ENCODE measurements at places on chromosomes 7 and 10. TPM values are rescaled to one million over a fixed set of nuclear protein-coding genes. Genes with fewer than 3 reads are reported as not detected.

GRCh38 chr10:7787150-7787856 lies 490 bp downstream of the KIN start:
- peak; percentile 23 for DNase-seq

GRCh38 chr10:123571978-123572377 lies 94.2 kb upstream of the GPR26 start:
- DNase-seq: no peak

GRCh38 chr7:22301790-22302189 lies 55.2 kb downstream of the RAPGEF5 start:
- DNase-seq: no peak

GRCh38 chr10:123786896-123787295 lies 104.7 kb downstream of the CPXM2 start:
- no peak for DNase-seq

GRCh38 chr10:88271761-88272543 lies 311.2 kb downstream of the RNLS start:
- no peak for DNase-seq

DNA sequence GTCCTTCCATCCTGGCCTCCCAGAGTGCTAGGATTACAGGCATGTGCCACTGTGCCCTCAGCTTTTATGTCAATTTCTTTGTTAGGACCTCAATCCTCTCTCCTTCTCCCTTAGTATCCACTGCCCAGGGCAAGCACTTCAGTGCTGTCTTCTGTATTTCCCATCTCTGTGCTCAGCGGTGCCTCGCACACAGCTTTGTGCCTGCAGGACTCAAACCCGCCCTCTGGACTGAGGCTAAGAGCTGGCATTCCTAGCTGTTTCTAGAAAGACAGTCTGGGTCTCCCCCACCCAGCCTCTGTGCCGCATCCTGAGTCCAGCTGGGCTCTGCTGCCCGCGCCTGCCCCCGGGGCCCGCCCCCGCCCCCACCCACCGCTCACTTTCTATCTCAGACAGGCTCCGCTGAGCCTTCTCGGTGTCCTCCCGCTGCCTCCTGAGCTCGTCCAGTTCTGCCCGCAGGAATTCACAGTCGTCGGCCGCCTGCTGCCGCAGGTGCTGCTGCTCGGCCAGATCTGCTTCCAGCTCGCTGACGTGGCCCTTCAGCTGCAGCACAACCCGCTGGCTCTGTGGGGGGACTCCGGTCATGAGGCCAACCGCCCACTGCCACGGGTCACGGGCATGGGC lies 67.3 kb downstream of the SPDYE5 start:
- DNase-seq: no peak

- peak; percentile 47 for DNase-seq
Measured at GRCh38 chr7:102834999-102835398, 77.8 kb upstream of the LRRC17 start.

DNA sequence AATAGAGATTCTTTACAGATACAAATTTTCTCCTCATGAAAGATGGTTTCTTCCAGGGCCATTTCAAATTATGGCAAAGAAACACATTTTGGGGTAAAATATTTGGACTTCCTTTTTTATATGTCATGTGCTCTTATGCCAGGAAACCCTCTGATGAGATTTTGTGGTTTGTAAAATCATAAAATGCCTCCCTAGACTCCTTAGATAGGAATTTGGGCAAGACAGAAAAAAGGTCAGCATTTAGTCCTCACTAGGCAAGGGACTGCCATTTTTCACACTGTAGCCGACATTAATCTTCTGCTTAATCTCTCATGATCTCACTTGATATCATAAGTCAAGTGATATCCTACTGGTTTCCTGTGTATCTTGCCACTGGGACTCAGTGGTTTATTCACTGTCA lies 286.4 kb downstream of the ARHGAP12 start:
- no peak for DNase-seq

DNA sequence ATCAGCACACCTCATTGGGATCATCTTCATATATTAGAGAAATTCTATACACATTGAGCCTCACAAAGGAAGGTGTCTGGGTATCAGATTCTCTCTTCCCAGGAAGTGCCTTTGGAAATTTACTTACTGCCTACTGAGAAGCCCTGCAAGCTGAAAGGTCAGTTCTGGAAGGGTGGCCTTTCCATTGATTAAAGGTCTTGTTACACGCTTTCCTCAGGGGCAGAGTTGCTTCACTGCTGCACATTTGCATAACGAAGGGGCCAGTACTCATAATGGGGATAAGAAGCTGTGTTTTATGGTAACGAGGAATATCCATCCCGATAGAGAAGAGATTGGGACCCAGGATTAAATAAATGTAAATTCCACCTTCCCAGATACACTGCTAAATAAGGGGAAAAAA lies 19.4 kb upstream of the IL15RA start:
- DNase-seq: no peak

- no peak for DNase-seq
Measured at GRCh38 chr10:92891885-92892690, 43.8 kb downstream of the EXOC6 start.

GRCh38 chr10:43867113-43867512 lies 218.4 kb upstream of the ZNF32 start:
- DNase-seq: no peak

- no peak for DNase-seq
Measured at GRCh38 chr10:11387551-11388222, 223.8 kb downstream of the USP6NL start.

GRCh38 chr10:49509771-49510303 lies 29.1 kb downstream of the ERCC6 start:
- DNase-seq: no peak

DNA sequence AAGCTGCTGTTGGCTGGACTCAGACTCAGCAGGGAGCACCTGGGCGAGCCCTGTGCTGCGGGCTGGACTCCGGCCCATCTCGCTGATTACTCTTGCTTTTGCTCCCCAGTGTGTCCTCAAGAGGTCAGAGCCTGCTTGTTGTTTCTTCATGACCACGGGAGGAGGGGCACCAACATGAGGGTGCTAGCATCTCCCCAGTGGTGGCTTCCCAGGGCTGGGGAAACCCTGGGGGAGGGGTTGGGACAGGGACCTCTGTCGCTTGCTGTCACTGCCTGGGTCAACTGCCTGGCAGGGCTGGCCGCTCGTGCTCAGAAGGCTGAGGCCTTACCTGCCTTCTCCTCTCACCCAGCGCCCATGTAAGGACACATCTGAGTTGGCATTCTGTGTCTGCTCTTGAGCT lies 152.3 kb upstream of the SHH start:
- DNase-seq: no peak

DNA sequence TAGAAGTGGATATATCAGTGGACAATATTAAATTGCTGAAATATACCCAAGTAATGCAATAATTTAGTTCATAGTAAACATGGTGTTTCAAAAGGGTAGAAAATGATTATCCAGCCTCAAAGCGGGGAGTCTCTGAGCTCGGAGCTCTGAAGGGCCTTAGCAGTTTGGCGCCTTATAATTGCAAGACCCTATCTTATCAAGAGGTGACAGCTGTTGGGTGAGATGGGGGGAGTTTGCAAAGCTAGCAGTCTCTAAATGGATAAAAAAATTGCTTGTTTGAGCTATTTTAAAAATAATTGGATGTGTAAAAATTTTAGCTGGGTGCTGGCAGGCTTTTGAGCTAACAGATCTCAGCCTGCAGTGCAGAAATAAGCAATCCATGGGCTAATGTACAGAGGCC lies 219.2 kb downstream of the CCSER2 start:
- no peak for DNase-seq

- DNase-seq: no peak
Measured at GRCh38 chr10:20956843-20957242, 59.7 kb upstream of the NEBL start.

DNA sequence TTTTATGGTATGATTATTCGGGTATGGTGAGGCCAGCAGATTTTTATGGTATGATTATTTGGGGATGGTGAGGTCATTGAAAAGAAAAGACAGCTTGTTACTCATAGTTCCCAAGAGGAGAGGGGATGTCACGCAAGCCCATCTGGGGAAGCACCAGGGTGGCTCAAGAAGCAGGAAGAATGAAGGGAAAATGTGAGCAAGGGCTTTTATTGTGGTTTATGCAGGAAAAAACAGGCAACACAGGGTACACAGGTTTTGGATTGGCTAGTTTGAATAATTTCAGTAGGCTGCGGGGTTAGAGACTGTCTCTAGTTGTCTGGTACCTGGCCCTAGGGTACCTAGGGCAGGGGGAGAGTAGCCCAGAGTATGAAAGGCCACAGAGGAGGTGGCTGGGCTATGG lies 26.8 kb upstream of the DGKI start:
- peak; percentile 62 for DNase-seq

- no peak for DNase-seq
Measured at GRCh38 chr7:108057951-108058481, 55.1 kb upstream of the LAMB1 start.

DNA sequence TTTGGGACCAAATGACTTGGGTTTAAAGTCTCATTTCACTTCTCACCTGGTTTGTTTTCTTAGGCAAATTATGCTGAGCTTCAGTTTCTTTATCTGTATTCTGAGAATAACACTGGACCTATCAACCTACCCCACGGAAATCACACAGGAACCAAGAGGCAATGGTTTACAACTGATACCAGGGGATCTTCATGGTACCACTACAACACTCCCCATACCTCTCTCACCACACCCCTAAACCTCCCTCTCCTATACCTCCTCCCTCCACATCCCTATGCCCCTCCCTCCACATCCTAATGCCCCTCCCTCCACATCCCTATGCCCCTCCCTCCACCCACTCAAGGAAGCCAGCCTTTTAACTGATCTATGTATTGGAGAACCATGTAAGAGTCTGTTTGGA lies 9.9 kb downstream of the FAM204A start:
- no peak for DNase-seq

DNA sequence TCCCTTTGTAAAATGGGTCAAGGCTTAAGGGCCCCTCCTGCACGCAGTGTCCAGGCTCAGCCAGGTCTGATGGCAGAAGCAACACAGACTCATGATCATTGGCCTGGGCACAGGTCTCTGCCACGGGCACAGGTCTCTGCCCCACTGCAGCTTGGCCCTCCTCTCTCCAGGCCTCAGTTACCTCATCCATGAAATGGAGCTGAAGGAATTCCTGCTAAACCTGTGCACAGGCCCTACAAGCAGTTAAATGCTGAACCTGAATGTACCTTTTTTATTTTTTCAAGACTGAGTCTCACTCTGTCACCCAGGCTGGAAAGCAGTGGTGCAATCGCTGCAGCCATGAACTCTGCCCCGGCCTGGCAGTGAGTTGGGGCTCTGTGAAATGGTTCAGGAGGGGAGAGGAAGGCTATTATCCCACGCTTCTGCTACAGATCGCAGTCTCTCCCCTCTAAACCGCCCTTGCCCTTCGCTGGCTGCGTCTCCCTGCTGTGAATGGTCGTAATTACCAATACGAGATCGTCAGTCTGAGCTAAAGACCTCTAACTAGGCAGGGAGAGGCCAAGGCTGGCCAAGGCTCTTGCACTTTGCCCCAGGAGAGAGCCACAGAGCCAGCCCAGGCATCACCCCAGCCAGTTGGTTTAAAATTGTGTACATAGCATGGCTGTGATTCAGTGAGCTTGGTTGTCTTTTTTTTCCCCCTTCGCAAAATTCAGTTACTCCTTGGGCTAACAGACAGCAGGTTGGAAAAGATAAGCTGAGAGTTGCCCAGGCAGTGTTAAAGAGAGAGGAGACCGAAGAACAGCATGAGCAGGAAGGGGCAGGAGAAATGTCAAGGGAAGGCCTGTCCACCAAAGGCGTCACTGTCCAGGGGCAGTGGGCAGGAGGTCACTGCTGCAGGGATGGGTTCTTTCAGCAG lies 93.0 kb upstream of the KCTD7 start:
- no peak for DNase-seq

GRCh38 chr10:128922172-128922571 lies 544.9 kb upstream of the MGMT start:
- DNase-seq: no peak

DNA sequence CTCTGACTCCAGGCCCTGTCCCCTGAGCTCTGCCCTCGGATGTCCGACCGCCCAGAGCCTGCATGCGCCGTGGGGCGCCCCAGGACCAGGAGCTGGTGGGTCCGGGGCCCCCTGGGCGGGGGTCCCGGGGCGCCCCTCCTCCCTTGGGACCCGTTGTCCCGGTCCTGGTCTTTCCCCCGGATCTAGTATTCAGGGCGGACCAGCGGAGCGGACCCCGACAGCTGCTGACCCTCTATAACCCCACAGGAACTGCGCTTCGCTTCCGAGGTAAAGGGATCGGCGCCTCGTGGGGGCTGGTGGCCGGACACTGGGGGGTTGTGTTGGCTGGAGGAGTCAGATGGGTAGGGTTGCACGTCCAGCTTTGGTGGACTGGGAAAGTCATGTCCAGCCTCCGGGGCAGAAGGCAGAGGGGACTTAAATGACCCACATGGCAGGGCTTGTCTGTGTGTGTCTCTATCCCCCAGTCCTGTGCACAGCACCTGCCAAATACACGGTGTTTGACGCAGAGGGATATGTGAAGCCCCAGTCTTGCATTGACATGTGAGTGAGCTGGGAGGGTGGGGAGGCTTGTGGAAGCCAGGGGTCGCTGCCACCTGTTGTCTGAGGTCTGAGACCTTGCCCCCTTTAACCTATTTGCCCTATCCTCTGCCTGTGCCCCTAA lies 520 bp downstream of the MOSPD3 start:
- peak; percentile 24 for DNase-seq

DNA sequence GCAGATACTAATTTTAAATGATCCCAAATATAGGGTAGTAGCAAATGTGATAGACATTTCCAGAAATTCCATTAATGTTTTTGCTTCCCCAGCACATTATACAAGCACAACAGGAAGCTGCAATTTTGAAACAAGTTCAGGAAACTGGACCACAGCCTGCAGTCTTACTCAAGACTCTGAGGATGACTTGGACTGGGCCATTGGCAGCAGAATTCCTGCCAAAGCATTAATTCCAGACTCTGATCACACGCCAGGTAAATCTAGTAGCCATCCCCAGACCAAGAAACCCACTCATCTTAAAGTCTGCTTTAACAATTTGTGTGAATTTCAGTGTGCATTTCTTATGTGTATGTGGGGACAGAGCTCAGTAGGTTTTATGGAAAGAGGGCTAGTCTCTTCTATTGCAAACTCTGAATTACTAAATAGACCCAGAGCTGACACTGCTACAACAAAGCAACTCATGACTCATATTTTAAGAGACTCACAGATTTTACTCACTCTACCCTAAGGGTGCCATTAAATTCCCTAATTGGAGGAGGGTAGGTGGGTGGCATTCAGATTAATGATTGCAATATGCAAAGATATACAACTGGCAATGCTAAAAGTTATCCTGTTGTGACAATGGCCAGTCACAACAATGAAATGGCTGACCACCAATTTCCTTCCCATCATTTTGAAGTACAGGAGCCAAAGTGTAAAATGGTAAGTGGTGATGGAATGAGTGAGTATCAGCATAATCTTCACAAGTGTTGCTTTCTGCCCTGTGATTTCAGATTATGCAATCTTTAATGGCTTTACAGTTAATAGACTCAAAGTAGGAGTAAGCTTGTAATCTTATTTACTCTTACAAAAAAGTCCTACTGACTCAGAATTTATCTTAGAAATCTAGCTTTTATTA lies 317.6 kb upstream of the PLXDC2 start:
- no peak for DNase-seq

- DNase-seq: no peak
Measured at GRCh38 chr10:125017547-125018298, 75.8 kb downstream of the ZRANB1 start.

Gene CHAT
- 0.14 TPM for total RNA-seq

Gene ACTR1A
- 61.6 TPM for total RNA-seq

Gene TBC1D12
- total RNA-seq: 1.9 TPM

Gene AKR1C8
- not detected for total RNA-seq

Gene NPY4R2
- total RNA-seq: not detected

Gene LIPN
- not detected for total RNA-seq

Gene SKIDA1
- total RNA-seq: 0.23 TPM

Gene AKR1D1
- total RNA-seq: not detected

Gene AASS
- total RNA-seq: 3.5 TPM

Gene PLXDC2
- 0.09 TPM for total RNA-seq

Gene DYDC1
- total RNA-seq: not detected

Gene CDC14C
- not detected for total RNA-seq

Gene MYPN
- total RNA-seq: not detected

Gene CALML5
- not detected for total RNA-seq

Gene OR2A42
- total RNA-seq: not detected

Data from activated T-cell treated with anti-CD3 and anti-CD28 coated beads, Interleukin-2, amount 50 U/mL, for 72 hours (primary cell).